ENCODE measurements at places on chromosomes 3 and 15.

GRCh38 chr15:32091505-32092380, 61.4 kb downstream of the CHRNA7 start:
- DNase-seq: no peak

GRCh38 chr3:139312959-139313358, 30.9 kb upstream of the MRPS22 start:
- DNase-seq: no peak

GRCh38 chr3:36843065-36844051, 79.0 kb upstream of the DCLK3 start:
- peak; percentile 70 for DNase-seq

DNA sequence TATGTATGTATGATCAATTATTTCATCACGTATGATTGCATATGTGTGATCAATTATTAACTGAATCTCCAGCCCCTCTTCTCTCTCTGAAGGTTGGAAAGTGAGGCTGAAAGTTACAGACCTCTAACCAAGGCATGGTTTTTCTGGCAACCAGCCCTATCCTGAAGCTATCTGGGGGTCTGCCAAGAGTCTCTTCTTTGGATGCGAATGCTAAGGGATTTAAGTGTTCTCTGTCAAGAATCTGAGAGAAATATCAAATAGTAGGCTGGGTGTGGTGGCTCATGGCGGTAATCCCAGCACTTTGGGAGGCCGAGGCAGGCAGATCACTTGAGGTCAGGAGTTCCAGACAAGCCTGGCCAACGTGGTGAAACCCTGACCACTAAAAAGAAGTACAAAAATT, 8.1 kb downstream of the NKTR start:
- DNase-seq: no peak

DNA sequence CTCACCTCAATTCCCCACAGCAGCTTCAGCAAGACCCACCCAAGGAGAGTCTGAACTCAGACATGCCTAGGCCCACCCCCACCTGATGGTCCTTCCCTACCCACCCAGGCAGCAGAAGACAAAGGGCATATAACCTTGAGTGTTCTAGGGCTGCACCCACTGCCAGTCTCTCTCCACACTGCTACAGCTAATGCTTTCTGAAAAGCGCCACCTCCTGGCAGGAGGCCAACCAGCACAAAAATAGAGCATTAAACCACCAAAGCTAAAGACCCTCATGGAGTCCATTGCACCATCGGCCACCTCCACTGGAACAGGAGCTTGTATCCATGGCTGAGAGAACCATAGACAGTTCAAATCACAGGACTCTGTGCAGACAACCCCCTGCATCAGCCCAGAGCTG, 11.3 kb upstream of the RPL39L start:
- DNase-seq: peak; percentile 73

DNA sequence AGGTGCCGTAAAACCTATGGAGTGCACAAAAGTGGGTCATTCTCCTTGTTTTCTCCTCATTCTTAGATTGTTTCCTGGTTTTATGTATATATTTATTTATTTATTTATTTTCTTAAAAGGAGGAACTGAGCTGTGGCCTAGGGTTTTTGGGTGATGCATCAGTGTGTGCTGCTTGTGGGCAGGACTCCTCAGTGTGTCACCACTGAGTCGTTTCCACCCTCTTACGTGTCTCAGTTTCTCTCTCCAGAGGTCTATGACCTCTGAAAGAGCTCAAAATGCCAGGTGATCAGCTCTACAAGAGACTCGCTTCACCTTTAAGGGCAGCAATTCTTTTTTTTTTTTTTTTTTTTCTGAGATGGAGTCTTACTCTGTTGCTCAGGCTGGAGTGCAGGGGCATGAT, 72.9 kb downstream of the CD200 start:
- DNase-seq: no peak

- DNase-seq: no peak
Observed at GRCh38 chr3:90091549-90091948, 984.1 kb downstream of the EPHA3 start.

- no peak for DNase-seq
Observed at GRCh38 chr3:154152741-154153140, 31.6 kb downstream of the ARHGEF26 start.

DNA sequence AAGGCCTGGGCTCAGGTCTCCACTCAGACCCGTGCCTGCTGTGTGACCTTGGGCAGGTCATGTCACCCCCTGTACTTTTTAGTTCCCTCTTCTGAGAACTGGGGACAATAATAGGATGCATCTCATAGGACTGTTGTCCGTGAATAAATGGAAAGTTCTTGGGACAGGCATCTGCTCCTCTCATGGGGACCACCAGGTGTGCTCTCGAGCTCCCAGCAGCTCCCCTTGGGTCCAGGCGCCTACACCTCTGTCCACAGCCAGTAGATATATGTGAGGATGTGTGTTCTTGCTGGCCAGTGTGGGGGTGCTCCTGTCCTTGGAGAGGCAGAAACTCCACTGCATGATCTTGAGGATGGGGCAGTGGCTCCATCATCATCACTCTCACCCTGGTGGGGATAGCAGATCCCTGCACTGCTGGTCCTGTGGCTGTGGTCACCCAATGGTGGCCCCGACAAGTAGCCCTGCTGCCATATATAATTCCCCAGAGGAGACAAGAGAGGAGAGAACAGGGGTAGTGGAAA, 257.6 kb upstream of the TLE3 start:
- DNase-seq: no peak

- DNase-seq: no peak
Observed at GRCh38 chr3:185439745-185440466, 58.9 kb downstream of the TMEM41A start.

- DNase-seq: no peak
Observed at GRCh38 chr3:164417955-164418354, 660.3 kb downstream of the SI start.

DNA sequence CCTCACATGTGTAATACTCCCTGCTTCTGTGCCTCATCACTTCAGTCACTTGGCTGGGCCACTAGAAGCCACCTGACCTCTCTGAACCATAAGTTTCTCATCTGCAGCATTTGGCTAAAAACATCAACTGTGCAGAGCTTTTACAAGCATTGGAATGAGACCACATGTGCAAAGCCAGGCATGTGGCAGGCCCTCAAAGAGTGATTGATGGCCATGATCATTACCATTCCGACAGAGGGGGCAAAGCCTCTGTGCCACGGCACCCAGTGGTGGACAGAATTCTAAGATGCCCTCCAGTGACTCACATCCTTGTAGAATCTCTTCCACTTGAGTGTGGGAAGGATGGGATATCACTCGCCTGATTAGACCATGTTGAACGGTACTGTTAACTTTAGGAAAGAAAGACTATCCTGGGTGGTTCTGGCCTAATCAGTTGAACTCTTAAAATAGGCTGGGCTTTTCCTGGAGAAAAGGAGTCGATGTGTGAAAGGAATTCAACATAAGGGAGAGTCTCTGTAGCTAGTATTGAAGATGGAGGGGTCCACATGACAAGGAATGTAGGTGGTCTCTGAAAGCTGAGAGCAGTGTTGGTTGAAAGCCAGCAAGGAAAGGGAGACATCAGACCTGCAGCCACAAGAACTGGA, 13.5 kb downstream of the CDCP1 start:
- no peak for DNase-seq

DNA sequence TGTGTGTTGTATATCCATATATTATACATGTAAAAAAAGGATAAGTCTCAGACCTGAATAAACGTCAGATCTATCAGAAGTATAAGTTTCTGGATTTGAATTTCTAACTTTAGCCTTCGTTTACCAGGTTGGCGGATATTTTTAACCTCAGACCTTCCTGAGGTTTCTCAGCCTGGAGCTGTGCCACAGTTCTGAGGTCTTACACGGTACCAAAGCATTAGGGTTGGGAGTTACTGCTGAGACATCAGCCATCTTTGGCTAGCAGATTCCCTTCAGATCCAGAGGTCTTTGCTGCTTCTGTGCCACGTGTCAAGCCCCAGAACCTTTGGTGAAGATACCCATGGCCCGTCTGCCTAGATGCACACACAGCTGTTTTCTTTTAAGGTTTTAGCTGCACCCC, 84.7 kb downstream of the PPP2R3A start:
- DNase-seq: no peak

GRCh38 chr15:95091444-95091843, 860.1 kb downstream of the MCTP2 start:
- DNase-seq: no peak

GRCh38 chr15:69478259-69478781, 25.7 kb downstream of the RPLP1 start:
- DNase-seq: peak; percentile 74

DNA sequence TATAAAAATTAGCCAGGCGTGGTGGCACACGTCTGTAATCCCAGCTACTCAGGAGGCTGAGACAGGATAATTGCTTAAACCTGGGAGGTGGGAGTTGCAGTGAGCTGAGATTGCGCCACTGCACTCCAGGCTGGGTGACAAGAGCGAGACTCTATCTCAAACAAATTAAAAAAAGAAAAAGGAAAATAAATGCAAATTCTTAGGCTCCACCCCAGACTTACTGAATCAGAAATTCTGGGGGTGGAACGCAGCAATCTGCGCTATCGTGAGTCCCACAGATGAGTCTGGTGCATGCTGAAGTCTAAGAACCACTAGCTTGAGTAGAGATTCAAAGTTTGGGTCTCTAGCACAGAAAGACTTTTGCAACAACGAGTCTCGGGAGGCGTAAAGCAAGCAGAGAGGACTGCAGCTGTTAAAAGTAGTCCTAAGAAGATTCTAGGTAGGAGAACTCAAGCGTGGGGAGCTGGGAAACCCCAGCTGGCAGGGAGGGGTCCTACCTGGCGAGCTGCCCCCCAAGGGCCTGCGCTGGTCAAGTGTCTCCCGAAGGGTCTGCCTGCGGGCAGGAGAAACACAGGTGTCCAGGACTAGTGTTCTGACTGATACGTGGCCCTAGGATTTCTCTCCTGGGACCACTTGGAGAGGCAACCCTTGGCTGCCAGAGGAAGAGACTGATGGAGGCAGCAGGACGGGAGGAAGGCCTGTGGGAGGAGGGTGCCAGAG, 21.9 kb downstream of the CEP19 start:
- DNase-seq: no peak

DNA sequence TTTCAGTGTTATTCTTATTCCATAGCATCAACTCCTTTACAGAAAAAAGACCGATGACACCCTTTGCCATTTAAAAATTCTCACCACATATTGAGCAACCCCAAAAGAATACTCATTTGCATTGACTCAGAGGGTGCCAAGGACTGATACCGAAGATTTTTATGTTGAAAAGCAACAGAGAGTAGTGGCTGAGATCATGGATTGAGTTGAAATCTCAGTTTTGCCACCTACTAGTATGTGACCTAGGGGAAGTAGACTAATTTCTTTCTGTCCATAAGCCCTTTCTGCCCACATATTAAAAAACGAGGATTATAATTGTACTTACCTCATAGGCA, 313.9 kb upstream of the SATB1 start:
- DNase-seq: peak; percentile 30

- DNase-seq: no peak
Observed at GRCh38 chr15:34362047-34362773, 4.8 kb downstream of the LPCAT4 start.

DNA sequence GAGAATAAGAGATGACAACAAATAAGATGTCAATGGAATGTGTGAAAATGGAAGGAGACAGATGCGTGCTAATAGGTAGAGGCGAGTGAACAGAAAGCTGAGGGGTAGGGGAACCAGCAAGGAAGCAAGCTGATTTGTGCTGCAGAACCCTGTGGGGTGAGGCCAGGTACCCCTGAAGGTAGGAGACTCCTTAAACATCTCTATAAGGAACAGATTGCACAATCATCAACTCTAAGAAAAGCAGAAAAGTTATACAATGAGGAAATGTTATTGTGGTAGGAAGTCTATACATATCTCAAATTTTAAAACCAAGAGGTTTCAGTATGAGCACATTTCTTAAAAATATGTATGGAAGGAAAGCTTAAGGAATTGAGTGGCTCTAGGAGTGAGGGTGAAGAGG, 315.0 kb upstream of the TPM1 start:
- no peak for DNase-seq

GRCh38 chr3:190346541-190346940, 24.3 kb upstream of the CLDN1 start:
- no peak for DNase-seq

- no peak for DNase-seq
Observed at GRCh38 chr3:99108508-99108907, 207.0 kb upstream of the DCBLD2 start.

- no peak for DNase-seq
Observed at GRCh38 chr3:83938491-83938890, 1020.3 kb upstream of the CADM2 start.

GRCh38 chr15:59371458-59372351, 966 bp downstream of the MYO1E start:
- DNase-seq: peak; percentile 17

GRCh38 chr15:62983956-62984355, 58.6 kb upstream of the TPM1 start:
- DNase-seq: no peak

DNA sequence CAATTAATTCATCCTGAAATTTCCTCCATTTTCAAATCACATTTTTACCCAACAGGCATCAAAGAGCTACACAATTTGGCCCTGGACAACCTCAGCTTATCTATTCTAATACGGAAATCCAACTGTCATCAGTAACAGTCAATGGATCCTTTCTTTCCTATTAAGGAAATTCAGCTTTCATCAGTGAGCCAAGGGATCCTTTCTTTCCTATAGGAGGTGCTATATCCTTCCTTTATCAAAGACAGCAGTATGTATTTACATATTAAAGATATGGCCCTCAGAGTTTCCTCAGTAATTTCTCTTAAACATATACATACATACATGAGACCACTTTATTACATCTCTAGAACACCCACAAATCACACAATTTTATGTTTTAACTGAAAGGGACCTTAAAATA, 10.1 kb downstream of the DHX36 start:
- no peak for DNase-seq

DNA sequence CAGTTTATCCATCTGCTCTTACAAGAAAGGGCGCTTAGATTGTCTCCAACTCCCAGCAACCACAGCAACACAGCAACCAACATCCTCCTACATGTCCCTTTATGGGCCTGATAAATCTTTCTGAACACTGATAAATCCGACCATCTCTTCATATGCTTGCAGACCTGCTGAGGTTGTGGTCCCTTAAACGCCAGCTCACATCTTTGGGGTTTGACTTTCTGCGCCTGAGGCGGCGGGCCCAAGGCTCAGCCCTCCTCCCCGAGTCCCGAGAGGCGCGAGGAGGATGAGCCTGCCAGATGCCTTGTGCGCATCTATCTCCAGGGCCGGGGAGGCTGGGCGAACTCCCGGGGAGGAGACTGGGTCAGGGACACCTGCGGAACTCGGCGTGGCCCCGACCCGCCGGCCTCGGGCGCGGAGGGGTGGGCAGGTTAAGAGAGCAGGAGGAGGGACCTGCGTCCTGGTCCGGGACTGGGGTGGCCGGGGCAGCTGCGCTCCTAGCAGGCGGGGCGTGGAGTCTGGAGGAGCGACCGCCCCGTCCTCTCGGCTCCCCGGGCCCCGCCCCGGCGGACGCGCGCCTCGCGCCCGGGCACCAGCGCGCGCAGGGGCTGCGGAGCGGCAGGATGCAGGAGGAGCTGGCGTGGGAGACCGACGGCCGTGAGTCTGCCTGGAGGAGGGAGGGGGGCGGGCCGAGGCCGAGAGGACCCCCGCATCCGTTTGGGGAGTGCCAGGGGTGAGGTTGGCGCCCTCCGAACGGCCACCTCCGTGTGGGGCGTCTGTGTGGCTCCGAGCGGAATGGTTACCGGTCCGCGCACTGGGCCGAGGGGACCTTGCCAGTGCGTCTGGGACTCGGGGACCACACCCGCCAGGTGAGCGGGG, at the start of gene ANKDD1A:
ANKDD1A (plus strand) TSS at position 592 of the 876 bp plus-strand sequence; CDS start at position 621, 29 bp downstream.
- DNase-seq: peak; percentile 44

- no peak for DNase-seq
Observed at GRCh38 chr15:87549860-87550259, 706.7 kb downstream of the NTRK3 start.

- no peak for DNase-seq
Observed at GRCh38 chr3:189941679-189942078, 179.0 kb downstream of the P3H2 start.
